ENCODE measurements at places on chromosomes 7 and 10.

- DNase-seq: no peak
Observed at GRCh38 chr10:126734967-126735366, 64.5 kb upstream of the C10orf90 start.

DNA sequence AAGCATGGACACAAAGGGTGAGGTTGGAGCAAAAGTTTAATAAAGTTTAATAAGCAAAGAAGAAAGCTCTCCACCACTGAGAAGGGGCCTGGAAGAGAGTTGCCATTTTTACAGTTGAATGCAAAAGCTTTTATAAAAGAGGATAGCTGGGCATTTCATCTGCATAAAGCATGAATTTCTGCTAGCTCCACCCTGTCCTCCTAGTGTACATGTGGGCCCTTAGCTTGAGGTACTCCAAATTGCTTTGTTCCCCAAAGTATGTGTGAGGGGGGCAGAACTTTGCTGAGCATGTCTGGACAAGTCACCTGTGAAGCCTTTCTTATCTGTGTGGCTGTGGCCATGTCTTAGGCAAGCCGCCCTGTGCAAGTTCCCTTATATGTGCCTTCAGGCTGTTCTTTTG, 22.6 kb upstream of the CROT start:
- DNase-seq: no peak

- DNase-seq: peak; percentile 98
Observed at GRCh38 chr10:103231047-103231551, 14.6 kb upstream of the RPEL1 start.

- peak; percentile 66 for DNase-seq
Observed at GRCh38 chr10:20897146-20897825, at the start of gene NEBL. Gene NEBL (minus strand): TSS chr10:20897311. CDS start chr10:20897205, 106 bp downstream.

Measured in NCI-H226 (cell line).